ENCODE measurements at places on chromosomes 16 and 17.
A peak's percentile ranks its signal among the peaks of the same experiment; 100 is the strongest.

GRCh38 chr17:39688945-39689344, 1.1 kb upstream of the PGAP3 start:
- no peak for DNase-seq

DNA sequence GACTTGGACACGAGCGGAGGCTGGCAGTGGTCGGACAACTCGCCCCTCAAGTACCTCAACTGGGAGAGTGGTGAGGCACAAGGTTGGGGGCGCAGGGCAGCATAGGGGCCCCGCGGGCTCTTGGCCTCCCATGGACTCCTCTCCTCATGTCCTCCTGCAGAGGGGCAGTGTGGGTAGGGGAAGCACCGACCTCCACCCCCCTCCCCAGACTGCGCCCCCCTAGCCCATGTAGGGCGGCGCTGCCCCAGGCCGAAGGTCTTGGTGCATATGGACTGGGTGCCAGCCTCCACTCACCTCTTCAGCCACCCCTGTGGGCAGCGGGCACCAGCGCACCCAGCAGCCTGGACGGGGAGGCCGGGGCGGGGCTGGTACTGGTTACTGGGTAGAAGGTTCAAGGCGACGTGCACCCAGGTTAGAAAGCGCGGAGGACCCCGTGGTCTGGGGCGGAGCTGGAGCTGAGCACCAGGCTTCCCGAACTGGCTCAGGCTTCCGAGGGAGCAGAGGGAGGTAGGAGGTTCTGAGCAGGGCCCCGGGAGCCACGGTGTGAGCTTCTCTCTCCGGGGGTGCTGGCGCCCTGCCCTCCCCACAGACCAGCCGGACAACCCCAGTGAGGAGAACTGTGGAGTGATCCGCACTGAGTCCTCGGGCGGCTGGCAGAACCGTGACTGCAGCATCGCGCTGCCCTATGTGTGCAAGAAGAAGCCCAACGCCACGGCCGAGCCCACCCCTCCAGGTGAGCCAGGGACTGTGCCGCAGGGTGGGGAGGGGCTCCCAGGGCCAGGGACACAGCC, 39.5 kb downstream of the MRC2 start:
- no peak for DNase-seq

DNA sequence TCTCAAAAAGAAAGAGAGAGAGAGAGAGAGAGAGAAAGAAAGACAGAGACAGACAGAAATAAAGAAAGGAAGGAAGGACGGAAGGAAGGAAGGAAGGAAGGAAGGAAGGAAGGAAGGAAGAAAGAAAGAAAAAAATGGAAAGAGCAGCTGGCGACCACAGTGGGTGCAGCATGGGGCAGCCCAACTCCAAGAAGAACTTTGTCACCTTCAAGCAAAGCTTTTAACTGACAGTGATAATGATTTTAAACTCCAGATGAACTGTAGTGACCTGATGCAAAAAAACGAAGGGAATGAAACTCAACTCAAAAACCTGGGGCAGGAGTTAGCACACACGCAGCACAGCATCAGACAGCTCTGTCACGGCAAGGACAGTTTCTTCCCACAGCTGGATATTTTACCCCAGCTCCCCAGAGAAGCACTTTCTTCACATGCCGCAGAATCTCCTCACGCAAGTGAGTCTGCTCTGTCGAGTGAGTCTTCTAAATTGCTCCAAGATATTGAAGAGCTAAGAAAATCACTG, 5.0 kb upstream of the ARHGAP17 start:
- no peak for DNase-seq

DNA sequence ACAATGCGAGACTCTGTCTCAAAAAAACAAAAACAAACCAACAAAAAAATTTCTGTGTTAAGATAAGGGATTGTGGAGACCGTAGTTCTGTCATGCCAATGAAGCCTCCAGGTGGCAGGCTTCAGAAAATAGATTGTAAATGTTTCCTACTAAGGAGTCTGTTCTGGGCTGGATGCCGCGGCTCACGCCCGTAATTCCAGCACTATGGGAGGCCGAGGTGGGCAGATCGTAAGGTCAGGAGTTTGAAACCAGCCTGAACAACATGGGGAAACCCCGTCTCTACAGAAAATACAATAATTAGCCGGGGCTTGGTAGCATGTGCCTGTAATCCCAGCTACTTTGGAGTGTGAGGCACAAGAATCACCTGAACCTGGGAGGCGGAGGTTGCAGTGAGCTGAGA, 4.4 kb upstream of the SNX29 start:
- no peak for DNase-seq

DNA sequence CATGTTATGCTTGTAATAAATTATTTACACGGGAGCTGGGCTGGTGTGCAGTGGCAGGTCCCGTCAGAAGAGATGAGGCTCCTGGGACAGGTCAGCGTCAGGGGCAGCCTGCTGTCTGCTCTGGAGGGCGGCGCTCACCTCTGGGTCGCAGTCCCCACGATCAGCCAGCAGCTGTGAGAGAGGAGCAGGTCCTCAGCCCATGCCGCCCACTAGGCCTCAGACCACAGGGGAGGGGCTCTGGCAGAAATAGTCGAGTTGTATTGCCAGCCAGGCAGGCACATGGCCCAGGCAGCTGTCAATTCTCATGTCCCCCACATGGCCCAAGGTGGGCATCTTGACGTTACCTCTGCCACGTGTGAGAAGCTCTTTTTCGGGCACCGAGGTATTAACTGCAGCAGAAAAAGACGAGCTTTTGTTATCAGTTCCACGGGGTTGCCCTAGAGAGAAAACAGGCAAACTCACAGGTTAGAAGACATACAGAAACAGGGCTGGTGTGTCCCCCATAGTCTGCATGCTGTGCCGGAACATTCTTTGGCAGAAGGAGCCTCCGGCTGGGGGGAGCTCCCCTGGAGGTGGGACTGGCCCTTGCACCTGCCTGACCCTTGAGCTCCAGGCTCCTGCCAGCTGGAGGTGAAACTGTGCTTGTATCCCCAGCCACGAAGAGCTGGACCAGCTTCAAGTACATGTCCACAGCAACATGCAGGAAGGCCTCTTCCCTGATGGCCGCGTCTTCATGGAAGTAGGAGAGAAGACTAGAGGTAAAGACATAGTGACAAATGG, 17.4 kb downstream of the ZNF276 start:
- DNase-seq: no peak

- no peak for DNase-seq
These were observed 107.4 kb upstream of the CDH11 start for GRCh38 chr16:65229191-65229662.

- no peak for DNase-seq
These were observed 78.4 kb downstream of the CNGB1 start for GRCh38 chr16:57892447-57893096.

DNA sequence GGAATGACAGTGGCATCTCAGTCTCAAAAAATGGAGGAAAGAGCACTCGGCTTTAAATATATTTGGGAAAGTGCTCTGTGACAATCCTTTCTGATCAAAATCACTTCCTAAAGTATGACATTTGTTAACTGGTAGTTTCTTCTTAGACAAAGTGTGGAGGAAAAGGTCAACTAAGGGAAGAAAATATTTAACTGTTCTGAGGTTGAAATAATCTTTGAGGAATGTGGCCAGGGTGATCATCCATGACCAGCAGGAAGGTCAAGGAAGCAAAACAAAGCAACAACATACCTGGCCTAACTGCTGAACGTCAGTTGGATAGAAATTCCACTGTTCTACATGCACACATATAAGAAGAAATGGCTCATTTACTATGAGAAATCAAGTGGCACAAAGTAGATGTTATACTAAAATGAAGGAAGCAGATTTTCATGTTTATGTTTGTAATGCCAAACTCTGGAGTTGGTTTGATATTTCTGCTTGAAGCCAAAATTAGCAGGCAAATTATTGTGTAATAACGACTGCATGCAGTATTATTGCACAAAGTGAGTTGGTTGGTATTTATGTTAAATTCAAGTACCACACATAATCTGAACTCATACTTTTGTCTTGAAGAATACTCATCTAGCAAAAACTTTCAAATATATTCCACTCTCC, 87.3 kb upstream of the CORO6 start:
- no peak for DNase-seq

DNA sequence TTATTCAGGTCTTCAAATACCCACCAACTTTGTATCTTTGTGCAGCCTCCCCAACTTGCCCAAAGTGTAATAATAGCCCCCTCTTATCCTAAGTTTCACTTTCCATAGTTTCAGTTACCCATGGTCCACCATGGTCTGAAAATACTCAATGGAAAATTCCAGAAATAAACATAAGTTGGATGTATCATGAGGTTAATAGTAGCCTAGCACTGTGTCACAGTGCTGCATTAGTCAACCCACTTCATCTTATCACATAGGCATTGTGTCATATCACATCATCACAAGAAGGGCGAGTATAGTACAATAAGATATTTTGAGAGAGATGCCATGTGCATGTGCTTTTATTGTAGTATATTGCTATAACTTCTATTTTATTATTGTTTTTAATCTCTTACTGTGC, 21.9 kb downstream of the OMG start:
- DNase-seq: no peak

GRCh38 chr16:56513972-56514371, 5.9 kb downstream of the BBS2 start:
- DNase-seq: peak; percentile 31

Measured in activated gamma-delta T cell treated with anti-CD3 and anti-CD28 coated beads, Interleukin-2, amount 50 U/mL, for 16 hours (primary cell).